ENCODE measurements at places on chromosomes 12 and 14. TPM values are rescaled to one million over a fixed set of nuclear protein-coding genes. Genes with fewer than 3 reads are reported as not detected.
A peak's percentile ranks its signal among the peaks of the same experiment; 100 is the strongest.

DNA sequence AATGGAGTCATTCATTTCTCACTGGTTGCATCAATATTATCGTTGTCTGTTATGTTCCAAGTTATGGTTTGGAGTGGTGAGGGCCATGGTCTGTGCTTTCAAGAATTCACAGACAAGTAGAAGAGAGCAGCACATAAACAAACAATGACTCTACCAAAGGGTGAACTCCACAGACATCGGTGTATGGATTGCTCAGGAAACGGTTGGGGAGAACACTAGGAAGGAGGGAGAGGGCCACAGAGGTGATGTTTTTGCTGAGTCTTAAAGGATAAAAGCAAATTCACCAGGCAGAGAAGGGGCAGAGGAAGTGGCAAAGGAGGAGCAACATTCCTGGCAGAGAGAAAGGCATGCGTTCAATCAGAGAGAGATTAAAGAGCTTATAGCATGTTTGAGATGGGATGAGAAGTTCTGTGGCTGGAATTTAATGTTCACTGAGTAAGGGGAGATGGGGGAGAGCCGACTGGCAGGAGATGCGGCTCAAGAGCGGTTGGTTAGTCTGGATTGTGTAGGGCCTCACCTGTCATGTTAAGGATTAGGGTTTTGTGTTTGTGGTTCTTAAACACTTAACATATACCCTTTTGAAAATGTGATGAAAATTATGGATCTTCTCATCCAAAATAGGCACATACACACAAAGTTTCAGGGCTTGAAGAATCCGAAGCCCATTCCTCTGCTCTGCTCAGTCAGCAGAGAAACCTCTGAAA, 42.3 kb upstream of the FRMD6 start:
- DNase-seq, result no peak

DNA sequence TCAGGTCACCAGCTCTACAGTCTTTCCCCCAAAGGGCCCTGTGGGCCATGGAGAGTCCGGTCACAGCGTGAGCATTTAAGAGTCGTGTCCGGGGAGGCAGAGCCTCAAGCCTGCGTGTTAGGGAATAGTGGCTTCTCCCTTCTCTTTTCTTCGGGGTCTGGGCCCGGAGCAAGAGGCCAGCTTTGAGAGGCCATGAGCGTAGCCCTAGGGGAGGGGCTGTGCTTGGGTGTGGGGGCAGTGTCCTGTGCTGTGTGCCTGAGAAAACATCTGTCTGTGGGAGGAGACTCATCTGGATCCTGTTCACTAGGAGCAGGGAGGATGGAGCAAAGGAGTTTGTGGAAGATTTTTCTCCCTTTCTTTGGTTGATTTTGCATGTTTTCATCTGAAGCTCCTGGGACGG, 5.3 kb downstream of the LRP1-AS start:
- no peak for DNase-seq

The ALG10 gene
- 14.8 TPM for total RNA-seq

DNA sequence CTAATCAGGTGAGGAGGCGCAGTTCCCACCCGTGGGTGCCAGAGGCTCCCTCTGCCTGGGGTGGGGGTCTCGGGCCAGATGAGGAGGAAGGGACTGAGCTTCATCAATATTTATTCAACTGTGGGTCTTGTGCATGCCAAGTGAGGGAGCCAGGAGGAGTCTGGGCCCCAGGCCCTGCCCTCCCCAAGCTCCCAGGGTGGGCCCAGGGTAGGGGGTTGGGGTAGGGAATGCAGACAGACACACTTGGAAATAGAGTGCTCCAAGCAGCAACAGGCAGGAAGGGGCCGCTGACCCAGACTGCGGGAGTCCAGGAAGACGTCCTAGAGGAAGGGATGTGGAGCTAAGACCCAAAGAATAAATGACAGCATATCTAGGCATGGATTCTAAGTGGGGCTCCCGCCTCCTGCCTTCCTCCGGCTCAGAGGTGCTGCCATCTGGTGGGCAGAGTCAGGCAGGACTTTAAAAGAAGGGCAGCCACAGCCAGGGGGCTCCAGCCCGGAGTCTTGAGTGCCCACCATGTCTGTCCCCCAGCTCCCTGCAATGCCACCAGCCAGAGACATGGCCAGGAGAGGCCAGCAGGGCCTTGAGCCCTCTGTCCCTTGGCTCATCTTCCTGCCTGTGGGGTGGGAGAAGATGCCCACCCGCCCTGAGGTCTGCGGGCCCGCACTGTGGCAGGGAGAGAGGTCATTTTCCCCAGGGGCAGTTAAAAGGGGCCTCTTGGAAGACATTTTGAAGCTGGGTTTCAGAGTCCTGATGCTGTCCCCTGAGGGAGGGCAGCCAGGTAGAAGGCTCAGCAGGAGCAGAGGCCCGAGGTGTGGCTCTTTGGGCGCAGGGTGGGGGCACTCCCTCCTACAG, 70.1 kb downstream of the PHETA1 start:
- DNase-seq, result peak; percentile 43

- DNase-seq, result no peak
Observed at GRCh38 chr12:115204957-115205754, 521.2 kb upstream of the TBX3 start.

- no peak for DNase-seq
Observed at GRCh38 chr12:112779181-112779580, 12.4 kb upstream of the RPH3A start.

DNA sequence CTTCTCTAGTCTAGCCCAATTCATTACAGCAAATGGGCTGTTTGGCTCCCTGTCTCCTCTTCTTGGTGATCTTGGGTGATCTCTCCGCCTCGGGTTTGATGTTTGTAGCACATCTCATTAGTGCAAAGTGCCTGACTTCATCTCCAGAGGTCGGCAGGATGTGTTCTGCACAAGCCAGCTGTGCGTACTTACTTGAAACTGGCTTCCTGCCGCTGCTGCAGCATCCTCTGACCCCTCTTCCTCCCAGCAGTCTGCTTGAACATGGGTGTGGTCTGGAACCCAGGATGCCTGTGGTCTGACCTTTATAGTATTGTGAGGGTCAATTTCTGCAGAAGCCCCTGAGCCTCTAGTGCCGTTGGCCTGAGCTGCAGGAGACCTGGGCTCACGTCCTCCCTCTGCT, 99.2 kb downstream of the BEGAIN start:
- DNase-seq, result no peak

- DNase-seq, result no peak
Observed at GRCh38 chr12:18057051-18057450, 32.9 kb downstream of the RERGL start.

GRCh38 chr12:96876966-96877365, 30.1 kb upstream of the NEDD1 start:
- no peak for DNase-seq

GRCh38 chr14:98689951-98690350, 582.0 kb downstream of the BCL11B start:
- DNase-seq, result no peak

The SIX4 gene
- total RNA-seq, result not detected

The KRT73 gene
- total RNA-seq, result not detected

GRCh38 chr14:89903340-89903952, 51.1 kb downstream of the EFCAB11 start:
- DNase-seq, result no peak

DNA sequence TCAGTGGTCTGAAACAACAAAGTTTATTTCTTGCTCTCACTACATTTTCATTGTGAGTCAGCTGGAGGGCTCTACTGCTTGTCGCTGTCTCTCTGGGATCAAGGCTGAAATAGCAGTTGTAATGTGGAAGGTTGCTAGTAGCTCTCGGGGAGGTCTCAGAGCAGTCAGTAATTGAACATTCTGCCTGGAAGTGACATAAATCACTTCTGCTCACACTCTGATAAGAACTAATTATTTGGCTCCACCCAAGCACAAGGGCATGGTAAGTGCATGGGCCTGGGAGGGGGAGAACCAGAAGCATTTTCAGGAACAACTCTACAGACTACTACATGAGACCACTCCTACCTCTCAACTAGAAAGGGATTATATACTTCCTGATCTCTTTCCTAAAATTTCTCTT, 128.2 kb downstream of the TMEM117 start:
- DNase-seq, result no peak

The ADGRD1 gene
- total RNA-seq, result 0.47 TPM

The FNTB gene
- total RNA-seq, result 10.5 TPM

GRCh38 chr12:6140651-6141447, 16.4 kb upstream of the VWF start:
- no peak for DNase-seq

GRCh38 chr14:61620130-61620946, 75.0 kb upstream of the HIF1A start:
- DNase-seq, result no peak

GRCh38 chr12:106078358-106079010, 60.3 kb downstream of the NUAK1 start:
- no peak for DNase-seq

DNA sequence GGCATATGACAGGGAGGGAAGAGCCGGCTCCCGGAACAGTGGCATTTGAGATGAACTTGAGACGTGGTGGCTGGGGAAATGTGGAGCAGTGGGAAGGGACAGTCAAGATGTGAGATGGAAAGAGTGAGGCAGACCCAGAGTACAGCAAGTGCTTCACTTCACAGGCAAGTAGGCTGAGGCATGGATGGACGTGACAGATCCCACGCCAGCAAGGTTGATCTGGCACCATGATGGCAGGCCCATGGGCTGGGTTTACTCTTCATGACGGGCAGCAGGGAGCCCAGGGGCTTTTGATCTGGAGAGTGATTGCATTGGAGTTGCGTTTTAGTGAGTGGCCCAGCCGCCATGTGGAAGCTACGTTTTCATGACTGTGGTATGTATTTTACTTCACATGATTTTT, 17.9 kb upstream of the EML1 start:
- no peak for DNase-seq

DNA sequence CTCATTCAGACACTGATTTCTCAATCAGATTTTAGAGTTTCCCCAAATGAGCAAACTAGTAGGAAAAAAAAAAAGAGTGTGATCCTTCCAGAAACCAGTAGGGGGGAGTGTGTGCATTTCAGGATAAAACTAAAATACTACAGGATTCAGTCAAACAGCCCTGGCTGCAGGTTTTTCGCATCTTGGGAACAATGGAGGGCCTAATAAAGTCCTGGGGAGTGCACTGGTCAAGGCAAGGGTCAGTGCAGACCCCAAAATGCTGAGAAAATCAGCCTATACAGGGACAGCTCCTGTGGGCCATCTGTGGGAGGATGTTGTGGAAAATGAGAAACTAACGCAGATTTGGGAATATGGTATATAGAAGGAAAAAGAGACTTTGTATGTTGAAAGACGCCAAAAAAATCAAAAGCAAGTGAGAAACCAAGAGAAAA, 22.2 kb upstream of the ABCD4 start:
- DNase-seq, result no peak

DNA sequence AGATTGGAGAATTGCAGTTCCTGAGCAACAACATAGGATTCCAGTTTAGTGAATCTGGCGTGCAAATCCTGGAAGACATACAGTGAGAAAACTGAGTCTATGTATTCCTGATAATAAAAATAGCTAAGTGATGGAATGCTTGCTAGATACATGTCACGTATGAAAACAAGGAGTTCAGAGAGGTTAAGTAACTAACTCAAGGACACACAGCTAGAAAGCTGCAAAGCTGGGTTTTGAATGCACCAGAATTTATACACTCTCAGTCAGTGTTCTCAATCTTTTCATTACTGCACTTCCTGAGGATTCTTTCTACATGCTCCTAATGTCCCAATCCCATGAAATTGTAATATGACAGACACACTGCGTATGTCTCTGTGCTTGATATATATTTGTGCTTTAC, 35.3 kb downstream of the TBX3 start:
- no peak for DNase-seq

The SMCO2 gene
- not detected for total RNA-seq

The ESRRB gene
- total RNA-seq, result 0.11 TPM

The HIGD1C gene
- total RNA-seq, result not detected

DNA sequence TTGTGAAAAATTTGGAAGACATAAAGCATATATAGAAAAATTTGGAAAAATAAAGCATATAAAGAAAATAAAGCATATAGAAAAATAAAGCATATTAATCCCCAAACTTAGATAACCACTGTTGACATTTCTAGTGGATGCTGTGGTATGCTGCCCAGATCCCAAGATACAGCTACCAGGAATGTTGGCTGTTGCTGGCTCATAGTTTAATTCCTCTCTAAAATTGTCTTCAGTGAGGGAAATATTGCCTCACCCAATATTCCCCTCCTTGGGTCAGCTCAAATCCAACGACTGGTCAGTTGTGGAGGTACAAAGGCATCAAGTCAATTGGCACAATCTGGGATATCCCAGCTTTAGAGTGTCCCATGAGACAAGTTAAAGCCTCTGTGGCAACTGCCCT, 10.1 kb upstream of the KICS2 start:
- DNase-seq, result no peak

- no peak for DNase-seq
Observed at GRCh38 chr12:132248453-132249167, 80.8 kb downstream of the GALNT9 start.

GRCh38 chr14:100836941-100837804, 11.3 kb downstream of the MEG3 start:
- DNase-seq, result no peak
